ENCODE measurements at places on chromosomes 16 and 17.

- DNase-seq, result no peak
Measured at GRCh38 chr17:20281860-20282259, 185.5 kb downstream of the LGALS9B start.

DNA sequence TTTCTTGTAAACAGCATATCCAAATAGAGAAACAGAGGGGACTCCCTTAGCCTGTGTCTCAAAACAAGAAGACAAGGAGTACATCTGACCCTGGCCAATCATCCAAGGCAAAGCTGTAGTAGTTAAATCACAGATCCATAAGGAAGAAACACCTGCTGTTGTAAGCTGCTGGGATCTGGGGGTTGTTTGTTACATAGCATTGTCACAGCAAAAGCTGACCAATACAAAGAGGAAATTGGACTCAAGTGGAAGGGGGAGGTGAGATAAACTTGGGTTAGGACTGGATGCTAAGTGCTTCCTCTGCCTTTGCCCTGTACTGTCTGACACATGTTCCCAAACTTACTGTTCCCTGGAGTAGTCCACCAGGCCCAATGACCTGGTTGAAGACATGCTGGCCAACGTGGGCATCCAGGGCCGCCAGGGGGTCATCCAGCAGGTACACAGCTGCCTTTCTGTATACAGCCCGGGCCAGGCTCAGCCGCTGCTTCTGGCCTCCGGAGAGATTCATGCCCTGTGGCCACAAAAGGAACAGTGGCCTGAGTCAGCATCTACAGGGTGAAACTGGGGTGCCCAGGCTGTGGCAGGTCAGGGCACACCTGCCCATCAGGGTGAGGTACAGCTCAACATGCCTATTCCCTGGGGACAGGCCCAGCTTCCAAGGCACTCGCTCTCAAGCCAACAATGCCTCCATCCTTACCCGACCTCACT, 44.7 kb downstream of the ABCC6 start:
- DNase-seq, result no peak

DNA sequence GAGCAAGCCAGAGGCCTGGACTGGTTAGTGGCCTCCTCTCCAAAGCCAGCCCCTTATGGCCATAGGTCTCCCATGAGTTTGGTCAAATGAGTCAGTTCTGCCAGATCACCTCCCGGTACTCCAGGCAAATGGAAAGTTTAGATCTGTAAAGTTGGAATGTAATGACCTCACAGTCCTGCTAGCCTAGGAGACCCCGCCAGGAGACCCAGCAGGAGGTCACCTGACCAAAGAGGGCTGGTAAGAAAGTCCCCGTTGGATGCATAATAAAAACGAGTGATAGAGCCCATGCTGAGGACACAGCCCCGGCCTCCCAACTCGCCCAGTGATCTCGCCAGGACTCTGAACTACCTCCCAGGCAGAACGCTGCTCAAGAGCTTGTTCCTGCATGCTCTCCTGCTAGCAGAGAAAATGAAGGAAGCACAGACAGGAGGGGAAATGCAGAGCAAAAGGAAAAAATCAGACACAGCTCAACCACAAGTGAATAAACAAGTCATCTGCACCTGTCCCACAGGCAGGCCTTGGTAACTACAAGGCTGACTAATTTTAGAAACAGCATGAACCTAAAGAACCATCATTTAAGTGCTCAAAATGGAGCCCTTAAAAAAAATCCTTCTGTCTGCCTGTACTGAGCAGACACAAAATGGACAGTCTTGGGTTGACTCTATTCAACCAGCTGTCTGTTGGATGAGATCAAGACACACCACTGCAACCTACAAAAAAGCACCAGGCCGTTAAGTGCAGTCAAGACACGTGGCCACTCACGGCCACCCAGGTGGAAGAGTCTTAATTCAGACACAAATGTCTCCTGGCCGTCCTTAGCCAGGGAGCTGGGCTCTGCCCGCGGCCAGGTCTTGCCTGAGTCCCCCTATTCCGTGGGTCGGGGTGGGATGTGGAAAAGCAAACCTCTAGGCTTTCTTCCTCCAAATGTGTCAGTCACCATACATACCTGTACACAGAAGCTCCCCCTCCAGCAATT, 9.2 kb downstream of the CDIP1 start:
- peak; percentile 36 for DNase-seq

GRCh38 chr17:39126436-39126835, 25.0 kb downstream of the PLXDC1 start:
- DNase-seq, result no peak
